Osteoblast (primary cell): ENCODE measurements at places on chromosomes 3 and 15. TPM values are rescaled to one million over a fixed set of nuclear protein-coding genes. Genes with fewer than 3 reads are reported as not detected.

GRCh38 chr15:68499620-68500312 lies 67.8 kb upstream of the ITGA11 start:
- no peak for DNase-seq

Gene GPR27
- under 0.01 TPM in 1 of 2 replicates, not detected in the other for total RNA-seq

Gene C15orf62
- total RNA-seq: under 0.01 and 0.29 TPM in 2 replicates

Gene NTRK3
- 0.59 and 0.72 TPM in 2 replicates for total RNA-seq

- DNase-seq: peak; percentile 88
Observed at GRCh38 chr3:123084738-123085237, 18.0 kb downstream of the PDIA5 start.

- DNase-seq: peak; percentile 56
Observed at GRCh38 chr3:8442993-8443650, 58.5 kb upstream of the LMCD1 start.

Gene ECE2
- not detected in 2 replicates for total RNA-seq

Gene IL17RD
- 2.2 and 3.5 TPM in 2 replicates for total RNA-seq

DNA sequence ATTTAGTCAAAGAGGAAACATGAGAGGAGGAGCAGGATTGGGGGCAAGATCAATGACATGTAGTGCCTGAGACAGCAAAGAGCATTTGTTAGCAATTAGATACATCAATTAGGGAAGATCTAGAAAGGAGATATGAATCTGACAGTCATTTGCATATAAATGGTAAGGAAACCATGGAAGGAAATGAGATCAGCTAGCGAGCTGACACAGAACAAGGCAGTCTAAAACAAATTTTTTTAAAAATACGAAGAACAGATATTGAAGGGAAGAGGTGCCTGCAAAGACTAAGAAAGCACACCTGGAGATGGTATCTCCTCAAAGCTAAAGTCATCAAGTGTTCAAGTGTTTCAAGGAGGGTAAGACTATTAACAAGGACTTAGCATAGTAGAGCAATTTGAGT lies 4.6 kb downstream of the EPM2AIP1 start:
- no peak for DNase-seq

Gene TMPRSS7
- total RNA-seq: not detected in 2 replicates

Gene CAND2
- total RNA-seq: 1.2 and 1.4 TPM in 2 replicates

Gene SI
- not detected in 2 replicates for total RNA-seq

- DNase-seq: no peak
Observed at GRCh38 chr3:141311170-141311495, 57.2 kb upstream of the ZBTB38 start.

GRCh38 chr3:16516695-16517481 lies 3.4 kb upstream of the RFTN1 start:
- DNase-seq: peak; percentile 94

DNA sequence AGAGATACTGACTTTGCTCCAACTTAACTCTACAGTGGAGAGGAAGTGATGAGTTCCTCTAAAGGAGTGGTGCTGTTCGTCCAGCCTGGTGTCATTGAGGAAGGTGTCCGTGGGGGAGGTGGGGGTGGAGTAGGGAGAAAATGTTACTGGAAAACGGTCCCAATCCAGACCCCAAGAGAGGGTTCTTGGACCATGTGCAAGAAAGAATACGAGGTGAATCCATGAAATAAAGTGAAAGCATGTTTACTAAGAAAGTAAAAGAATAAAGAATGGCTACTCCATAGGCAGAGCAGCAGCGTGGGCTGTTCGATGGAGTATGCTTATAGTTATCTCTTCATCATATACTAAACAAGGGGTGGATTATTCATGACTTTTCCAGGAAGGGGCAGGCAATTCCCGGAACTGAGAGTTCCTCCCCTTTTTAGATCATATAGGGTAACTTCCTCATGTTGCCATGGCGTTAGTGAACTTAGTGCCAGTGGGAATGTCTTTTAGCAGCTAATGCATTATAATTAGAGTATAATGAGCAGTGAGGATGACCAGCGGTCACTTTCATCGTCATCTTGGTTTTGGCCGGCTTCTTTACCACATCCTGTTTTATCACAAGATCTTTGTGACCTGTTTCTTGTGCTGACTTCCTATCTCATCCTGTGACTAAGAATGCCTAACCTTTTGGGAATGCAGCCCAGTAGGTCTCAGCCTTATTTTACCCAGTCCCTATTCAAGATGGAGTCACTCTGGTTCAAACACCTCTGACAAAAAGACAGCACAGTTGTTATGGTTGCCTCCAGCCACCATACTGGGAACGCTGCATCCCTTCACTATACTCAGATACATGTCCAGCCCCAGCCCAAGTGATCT lies 38.6 kb downstream of the CLEC3B start:
- DNase-seq: no peak

- DNase-seq: peak; percentile 62
Observed at GRCh38 chr15:50876989-50877360, 31.5 kb upstream of the AP4E1 start.

DNA sequence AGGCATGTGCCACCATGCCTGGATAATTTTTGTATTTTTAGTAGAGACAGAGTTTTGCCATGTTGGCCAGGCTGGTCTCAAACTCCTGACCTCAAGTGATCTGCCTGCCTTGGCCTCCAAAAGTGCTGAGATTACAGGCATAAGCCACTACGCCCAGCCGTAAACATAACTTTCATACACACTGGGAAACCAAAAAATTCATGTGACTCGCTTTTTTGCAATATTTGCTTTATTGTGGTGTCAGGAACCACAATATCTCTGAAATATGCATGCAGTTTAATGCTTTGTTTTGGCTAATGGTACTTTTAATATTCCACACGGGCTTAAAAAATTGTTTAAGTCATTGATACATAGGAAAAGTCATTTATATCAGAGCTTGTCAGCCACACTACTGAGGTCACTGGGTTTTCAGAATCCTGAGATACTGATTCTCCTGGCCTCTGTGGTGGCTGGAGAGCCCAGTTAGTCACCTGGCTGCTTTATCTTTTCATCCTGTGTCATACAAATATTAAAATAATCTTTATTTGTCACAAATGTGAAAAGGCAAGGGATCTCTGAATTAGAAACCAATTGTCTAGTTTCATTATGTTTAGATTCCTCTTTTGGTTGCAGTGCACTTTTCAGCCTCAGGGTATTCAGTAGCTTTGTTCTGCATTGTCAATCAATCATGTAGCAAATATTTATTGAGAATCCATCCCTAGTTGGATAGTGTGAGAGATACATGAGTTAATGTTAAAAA lies 10.0 kb downstream of the TMEM62 start:
- DNase-seq: no peak

Gene APOD
- total RNA-seq: 0.88 and 1.4 TPM in 2 replicates

DNA sequence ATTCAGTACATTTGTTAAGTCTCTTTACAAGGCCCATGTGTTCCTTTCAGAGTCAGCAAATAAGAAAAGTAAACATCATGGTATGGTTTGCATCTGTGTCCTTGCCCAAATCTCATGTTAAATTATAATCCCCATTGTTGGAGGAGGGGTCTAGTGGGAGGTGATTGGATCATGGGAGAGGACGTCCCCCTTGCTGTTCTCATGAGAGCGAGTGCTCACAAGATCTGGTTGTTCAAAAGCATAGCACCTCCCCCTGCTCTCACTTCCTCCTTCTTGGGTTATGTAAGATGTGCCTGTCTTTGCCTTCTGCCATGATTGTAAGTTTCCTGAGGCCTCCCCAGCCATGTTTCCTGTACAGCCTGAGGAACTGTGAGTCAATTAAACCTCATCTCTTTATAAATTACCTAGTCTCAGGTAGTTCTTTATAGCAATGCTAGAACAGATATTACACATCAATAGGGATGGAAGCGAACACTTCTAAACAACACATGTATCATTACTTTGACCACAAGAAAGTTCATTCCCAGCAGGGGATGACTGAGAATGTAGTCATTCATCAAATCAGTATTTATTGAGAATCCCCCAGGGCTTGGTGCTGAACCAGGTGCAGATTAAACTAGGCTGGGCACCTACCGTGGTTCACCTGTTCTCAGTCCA lies 4.1 kb downstream of the EFCAB12 start:
- no peak for DNase-seq

DNA sequence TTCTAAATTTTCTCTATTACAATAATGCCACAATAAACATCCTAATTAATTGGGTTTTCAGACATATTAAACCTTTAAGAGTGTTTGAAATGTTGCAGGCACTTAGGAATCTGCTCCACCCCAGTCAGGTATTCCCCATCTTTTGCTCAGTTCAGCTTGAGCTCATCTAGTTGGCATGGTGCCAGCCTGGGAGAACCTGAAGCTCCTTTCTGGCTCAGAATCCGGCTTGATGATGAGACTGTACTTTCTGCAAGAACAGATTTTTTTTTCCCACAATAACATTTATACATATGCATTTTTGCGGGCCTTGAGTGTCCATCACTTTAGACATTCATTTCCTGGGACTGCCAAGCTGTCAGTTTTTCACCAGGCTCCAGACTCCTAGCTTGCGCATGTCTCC lies 7.7 kb upstream of the OXSR1 start:
- DNase-seq: no peak

DNA sequence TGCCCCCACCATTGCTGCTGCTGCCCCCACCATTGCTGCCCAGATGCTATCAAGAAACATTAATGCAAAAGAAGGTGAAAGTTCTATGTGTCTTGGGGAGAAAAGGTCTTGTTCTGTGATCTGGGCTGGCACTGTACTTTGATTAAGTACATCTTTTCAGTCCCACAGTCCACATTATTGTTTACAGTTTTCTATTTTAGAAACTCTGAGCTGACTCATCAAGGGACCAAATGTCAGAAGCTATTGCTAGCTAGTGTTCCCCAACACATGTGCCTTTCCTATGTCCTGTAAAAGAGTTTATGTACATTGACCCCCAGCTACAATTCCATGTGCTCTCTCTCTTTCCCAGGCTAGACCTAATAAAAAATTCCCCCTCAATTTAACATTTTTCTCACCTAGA lies 264.7 kb upstream of the NECTIN3 start:
- DNase-seq: no peak

Gene BNC1
- total RNA-seq: 3.3 and 3.5 TPM in 2 replicates

DNA sequence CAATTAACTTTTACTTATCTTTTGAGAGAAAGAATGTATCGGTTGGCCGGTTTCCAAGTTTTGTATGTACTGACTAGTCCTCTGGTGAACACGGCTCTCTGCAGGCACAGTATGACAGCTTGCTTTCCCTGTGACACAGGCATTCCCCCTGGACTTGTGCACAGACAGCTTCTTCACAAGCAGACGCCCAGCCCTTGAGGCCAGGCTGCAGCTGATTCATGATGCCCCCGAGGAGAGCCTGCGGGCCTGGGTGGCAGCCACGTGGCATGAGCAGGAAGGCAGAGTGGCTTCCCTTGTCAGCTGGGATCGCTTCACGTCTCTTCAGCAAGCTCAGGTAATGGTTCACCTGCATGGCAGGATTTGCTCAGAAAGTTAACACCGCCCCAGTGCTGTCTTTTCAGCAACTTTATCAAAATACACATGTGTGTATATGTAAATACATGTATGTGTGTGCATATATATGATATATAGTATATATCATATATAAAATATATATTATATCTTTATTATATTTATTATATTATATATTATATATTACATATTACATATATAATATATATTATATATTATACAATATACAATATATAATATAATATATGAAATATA lies 25.5 kb downstream of the FAN1 start:
- DNase-seq: no peak

DNA sequence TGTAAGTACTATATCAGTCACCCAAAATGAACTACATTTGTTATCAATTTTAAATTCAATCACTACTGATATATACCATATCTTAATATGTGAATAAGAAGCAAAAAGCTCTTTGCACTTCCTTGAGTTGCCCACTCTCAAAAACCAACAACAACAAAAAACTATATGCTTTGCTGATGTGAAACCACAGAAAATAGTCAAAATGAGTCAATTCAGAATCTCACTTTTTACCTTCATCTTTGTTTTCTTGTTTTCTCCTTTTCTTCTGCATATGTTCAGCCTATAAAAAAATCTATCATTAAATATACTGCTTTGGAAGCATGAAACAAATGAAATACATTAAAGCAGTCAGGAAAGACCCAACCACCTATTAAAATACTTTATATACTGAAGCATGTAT lies 80.7 kb downstream of the UBR1 start:
- no peak for DNase-seq

Gene NME9
- not detected in 2 replicates for total RNA-seq

DNA sequence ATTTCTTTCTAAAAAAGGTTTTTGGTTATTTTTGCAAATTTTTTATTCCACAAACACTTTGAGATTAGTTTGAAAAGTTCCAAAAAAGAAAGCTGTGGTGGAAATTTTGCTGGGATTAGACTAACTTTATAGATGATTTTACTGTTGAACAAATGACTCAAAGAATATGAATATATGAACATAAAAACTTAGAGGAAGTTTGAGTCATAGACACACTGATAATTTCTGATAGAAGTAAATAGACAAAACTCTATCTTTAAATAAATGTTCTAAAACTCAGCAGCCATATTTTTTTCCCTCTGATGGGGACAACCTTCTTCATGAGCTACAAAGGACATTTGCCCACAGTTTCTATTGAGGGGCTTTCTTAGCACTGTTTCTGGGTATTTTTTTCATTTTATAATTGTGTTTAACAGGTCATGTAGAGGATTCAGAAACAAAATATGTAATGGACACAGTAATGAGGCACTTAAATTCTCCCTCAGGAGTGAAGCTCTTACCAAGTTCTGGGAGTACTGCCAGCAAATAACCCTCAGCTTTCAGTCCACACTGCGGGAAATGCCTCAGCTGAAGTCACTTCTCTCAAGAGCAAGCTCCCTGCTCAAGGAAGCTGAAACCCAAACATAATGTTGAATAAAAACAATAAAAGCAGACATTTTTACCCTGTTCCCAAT lies 157.6 kb downstream of the NFKBIZ start:
- DNase-seq: peak; percentile 87
